HFFc6 (cell line): ENCODE measurements at places on chromosomes 16 and 17.
A peak's percentile ranks its signal among the peaks of the same experiment; 100 is the strongest.

DNA sequence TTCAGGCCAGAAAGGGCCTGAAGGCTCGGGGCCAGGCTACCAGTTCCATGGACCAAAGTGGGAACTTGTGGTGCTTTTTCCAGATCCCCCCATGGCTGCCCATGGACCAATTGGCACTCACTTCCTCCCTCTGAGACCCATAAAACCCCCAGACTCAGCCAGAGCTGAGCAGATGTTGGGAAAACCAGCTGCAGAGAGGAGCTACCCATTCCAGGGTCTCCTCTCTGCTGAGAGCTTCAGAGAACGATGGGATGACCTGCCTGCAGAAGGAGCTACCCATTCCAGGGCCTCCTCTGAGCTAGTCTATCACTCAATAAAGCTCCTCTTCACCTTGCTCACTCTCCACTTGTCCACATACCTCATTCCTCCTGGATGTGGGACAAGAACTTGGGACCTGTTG, 52.2 kb upstream of the MED9 start:
- no peak for DNase-seq

- peak; percentile 80 for DNase-seq
Observed at GRCh38 chr16:23072084-23072599, 77.1 kb downstream of the USP31 start.

GRCh38 chr17:35708149-35708548, 23.3 kb upstream of the RASL10B start:
- DNase-seq, result no peak

- DNase-seq, result peak; percentile 37
Observed at GRCh38 chr17:16052486-16052885, 52.9 kb downstream of the TTC19 start.

GRCh38 chr16:68229431-68230175, 6.3 kb downstream of the ESRP2 start:
- DNase-seq, result peak; percentile 72

DNA sequence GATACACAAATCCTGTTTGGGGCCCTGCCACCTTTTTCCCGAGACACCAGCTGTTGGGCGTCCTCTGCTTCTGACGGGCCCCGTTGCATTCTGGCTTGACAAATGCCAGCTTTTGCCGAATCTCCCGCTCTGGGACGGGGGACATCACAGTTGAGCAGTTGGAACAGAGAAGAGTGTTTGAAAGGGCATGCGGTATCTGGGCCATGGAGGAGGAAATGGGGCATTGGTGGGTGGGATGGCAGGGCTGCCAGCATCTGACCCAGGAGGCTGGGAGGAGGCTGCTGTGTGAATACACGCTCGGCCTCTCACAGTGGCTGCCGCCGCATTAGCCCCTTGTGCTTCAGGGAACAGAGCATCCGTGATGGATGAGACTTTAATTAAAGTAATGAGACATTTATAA, 184.3 kb upstream of the TNRC6C start:
- no peak for DNase-seq
